ENCODE measurements at places on chromosomes 5 and 9.

DNA sequence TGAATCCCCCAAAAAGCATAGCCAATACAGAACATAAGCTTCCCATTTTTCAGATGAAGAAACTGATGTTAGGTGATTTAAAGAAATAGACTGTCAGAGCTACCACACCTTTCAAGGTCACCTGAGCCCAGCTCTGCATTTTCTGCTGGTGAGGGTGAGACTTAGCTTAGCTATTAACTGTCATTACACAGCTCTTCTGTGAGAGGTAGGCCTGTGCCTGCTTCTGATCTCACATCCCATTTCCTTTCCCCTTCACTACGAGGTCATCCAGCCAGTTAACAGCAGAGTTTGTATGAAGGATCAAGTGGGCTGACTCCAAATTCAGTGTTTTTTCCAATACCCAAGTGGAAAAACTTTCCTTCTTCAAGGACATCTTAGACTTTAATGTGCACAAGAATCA lies 528.6 kb upstream of the CLINT1 start:
- DNase-seq: no peak

- no peak for DNase-seq
Observed at GRCh38 chr5:73234204-73234555, 61.2 kb downstream of the TMEM174 start.

- DNase-seq: no peak
Observed at GRCh38 chr5:17425385-17426070, 72.5 kb upstream of the TAF11L2 start.

GRCh38 chr5:67350618-67351201 lies 154.1 kb upstream of the CD180 start:
- DNase-seq: peak; percentile 21

DNA sequence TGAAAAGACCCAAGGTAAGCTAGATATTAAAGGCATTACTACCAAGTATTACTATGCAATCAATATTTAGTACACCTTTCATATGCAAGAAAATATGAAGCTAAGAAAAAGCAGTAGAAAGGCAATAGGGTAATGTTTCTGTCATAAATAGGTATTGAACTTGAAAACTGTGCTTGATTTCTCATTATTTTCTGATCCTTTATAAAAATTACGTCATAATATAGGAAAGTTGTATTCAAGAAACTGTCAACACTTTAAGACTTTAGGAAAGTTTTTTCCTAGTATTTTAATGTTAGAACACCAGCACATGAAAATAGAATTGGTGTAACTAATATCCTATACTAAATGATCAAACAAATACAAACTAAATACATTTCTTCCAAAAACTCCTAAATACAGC lies 133.2 kb downstream of the EDIL3 start:
- no peak for DNase-seq

DNA sequence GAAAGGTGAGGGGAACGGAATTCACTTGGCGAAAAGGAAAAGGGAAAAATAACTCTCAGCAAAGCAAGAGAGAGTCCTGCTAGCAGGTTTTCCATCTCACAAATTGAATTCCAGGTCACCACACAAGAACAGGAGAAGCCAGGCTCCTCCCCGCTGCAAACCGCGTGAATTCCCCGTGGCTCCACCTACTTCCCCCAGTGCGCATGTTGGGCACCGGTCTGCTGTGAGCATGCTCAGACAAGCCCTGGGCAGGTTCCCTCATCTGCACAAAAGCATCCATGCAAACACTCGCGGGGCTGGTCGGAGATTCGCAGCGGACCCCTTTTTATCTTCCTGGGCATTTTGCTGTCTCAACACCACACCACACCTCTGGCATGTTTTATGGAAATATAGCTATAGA lies 58.5 kb upstream of the S1PR3 start:
- DNase-seq: no peak

- DNase-seq: no peak
Observed at GRCh38 chr9:120870206-120870605, 6.8 kb downstream of the PHF19 start.

DNA sequence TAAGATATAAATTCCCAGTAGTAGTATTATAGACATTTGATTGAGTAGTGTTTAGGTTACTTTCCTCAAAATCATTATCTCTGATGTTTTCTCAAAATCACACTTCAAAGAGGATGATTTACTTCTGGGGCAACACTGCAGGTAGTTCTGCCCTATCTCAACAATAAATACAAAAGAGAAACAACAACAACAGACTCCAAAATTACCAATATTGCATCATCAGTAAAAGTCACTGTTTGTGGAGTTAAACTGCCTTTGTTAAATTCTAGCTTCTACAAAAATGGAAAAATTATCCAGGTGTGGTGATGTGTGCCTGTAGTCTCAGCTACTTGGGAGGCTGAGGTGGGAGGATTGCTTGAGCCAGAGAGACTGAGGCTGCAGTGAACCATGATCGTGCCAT lies 637.6 kb upstream of the ZNF608 start:
- DNase-seq: no peak

DNA sequence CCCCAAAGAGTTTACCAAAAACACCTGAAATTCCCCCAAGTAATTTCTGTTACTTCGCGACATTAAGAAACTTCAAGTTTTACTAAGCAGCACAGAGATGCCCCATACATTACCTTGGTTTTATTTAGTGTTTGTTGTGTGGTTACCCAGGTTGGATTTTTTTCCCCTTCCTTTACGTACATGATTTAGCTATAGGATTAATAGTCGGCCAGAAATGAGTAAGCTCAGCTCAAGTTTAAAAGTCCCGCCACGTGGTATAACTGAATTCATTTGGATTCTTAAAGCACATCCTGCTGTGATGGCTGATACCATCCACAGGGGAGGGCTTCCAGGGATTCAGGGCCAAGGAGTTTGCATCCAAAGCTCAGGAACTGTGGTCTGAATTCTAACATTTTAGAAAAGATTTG lies 75.9 kb downstream of the DAP start:
- DNase-seq: no peak

GRCh38 chr9:99197124-99197630 lies 24.6 kb downstream of the ALG2 start:
- DNase-seq: no peak

DNA sequence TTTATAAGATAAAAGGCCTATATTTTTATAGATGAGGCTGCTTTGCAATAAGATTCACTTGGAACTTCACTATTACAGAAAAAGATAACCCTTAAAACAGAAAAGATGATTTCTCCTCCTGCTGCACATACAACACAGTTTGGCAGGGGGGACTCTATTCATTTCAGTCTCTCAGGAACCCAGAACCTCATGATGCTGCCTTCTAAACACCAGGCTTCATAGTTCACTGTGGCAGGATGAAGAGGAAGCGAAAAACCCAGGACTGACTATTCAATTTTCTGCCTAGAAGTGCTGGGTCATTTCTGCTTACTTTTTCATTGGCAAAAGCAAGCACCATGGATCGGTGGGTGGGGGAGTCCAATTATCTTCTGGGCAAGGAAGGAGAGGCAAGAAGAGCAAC lies 179.5 kb downstream of the NTRK2 start:
- DNase-seq: no peak

- DNase-seq: no peak
Observed at GRCh38 chr9:3906437-3907213, 380.8 kb upstream of the RFX3 start.

- peak; percentile 8 for DNase-seq
Observed at GRCh38 chr9:116661037-116661954, 25.8 kb upstream of the TRIM32 start.

- peak; percentile 13 for DNase-seq
Observed at GRCh38 chr5:36073595-36074216, 7.0 kb upstream of the UGT3A2 start.

DNA sequence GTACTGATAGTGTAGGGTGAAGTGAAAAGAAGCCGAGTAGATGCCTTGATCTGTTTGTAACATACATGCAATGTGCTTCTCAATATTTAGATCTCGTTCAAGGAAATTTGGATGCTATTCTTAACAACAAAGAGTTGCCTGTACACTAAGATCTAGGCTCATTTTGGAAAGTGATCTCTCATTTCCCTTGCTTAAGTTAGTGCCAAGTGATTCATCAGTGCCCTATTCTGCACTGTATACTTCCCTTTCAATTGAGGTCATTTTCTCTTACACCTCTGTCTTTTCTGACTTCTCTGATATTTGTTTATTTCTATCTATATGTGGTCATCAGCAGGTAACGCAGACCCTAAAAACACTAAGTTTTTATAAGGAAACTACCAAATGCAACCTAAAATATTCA lies 528.6 kb upstream of the PTPRD start:
- DNase-seq: no peak

- no peak for DNase-seq
Observed at GRCh38 chr5:62489471-62489870, 76.9 kb downstream of the IPO11 start.

DNA sequence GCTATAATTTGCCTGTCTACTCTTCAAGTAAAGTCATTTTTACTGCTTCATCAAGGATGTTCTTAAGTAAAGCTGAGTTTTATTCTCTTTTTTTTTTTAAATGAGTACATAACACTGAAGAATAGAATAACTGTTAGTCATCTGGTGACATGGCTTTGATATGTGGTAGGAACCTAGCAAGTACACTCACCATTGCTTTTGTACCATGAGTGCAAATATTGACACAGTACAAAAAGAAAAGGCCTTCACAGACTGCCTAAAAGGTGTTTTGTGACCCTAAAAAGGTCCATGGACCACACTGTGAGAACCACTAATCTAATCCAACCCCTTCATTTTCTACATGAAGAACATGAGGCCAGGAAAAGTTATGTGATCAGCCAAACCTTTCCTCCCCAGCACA lies 55.0 kb downstream of the ECPAS start:
- no peak for DNase-seq

- DNase-seq: no peak
Observed at GRCh38 chr9:27352457-27353165, 55.7 kb upstream of the EQTN start.

DNA sequence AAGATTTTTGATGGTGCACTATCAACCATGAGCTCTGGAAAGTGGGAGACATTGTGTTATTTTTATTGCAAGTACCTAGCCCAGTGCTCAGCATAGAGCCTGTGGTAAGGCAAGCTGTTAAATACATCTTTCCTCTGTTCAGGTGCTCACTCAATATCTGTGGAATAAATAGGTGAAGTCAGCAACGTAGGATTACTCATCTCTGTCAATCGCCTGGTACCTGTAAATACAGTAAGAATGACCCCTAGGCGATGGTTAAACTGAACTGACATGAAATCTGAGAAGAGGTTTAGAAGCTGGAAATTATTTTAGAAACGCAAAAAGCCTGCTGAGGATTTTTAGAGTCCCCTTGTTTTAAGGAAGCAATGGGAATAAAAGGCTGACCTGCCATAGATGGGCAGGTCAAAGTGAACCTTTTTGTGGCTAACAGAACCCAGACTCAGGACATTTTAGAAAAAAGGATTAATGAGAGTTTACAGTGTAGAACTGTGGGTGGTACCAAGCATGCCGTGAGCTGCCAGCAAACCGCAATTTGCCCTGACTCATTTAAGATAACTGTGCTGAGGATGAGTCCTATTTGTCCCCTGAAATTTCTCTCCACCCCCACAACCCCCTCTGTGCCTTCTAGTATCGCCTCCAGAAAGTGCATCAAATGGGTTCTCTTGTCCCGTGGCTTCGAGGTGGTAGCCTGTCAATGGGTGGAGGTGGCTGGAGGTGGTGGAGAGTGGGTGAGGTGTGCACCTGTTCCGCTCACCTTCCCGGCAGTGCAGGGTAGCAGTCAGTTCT lies 375.1 kb downstream of the MED10 start:
- no peak for DNase-seq

DNA sequence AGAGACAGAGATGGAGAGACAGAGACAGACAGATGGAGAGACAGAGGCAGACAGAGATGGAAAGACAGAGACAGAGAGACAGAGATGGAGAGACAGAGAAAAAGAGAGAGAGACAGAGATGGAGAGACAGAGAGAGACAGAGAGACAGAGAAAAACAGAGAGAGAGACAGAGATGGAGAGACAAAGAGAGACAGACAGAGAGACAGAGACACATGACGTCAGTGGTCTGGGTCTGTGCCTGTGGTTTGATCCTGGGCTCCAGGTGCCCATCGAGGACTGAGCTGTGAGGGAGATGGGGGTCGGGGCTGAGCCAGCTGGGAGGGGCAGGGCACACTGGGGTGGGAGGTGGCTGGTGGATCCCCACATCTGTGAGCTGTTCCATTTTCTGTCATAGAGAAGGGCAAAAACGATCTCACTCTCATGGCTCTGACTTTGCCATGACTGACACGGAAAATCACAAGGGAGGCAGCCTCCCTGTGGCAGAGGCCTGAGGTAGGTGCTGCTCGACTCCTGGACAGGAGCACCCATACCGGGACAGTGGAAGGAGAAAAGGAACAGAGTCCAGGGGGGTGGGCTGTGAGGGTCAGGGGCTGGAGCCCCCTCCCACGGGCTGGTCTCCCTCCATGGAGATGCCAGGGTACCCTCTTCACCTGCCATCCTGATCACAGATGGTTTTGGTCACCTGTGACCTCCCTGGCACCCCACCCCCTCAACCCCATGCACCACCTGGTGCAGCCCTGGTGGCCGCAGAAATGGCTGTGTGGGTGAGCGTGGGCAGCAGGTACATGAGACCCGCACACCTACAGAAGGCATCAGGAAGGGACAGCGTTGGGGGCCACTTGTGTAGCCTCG lies 28.8 kb downstream of the GLT6D1 start:
- DNase-seq: no peak

DNA sequence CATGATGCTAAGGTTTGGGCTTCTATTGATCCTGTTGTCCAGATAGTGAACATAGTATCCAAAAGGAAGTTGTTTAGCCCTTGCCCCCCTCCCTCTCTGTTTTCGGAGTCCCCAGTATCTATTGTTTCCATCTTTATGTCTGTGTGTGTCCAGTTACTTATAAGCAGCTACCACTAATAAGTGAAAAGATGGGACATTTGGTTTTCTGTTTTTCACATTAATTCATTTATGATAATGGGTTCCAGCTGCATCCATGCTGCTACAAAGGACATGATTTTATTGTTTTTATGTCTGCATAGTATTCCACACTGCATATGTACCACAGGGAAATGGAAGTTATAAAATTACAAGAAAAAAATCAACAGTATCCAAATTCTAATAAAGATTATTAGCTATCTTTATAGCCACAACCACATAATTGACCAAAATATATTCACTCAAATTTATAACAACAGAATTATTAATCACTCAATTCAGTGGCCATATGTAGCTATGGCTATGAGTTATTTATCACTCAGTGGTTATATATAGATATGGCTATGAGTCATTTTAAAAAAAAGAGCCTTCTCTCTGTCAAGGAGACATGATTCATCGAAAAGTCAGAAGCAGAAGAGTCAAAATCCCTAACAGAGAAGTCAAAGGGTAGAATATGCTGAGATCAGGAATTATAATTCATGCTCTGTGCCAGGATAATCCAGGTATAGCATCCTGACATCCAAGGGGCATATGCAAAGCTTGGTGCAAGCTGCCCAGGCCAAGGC lies 367.5 kb downstream of the DEPDC1B start:
- DNase-seq: no peak
